ENCODE measurements at places on chromosomes 7 and 10.

- no peak for DNase-seq
Measured at GRCh38 chr10:117168729-117169128, 28.6 kb upstream of the KCNK18 start.

DNA sequence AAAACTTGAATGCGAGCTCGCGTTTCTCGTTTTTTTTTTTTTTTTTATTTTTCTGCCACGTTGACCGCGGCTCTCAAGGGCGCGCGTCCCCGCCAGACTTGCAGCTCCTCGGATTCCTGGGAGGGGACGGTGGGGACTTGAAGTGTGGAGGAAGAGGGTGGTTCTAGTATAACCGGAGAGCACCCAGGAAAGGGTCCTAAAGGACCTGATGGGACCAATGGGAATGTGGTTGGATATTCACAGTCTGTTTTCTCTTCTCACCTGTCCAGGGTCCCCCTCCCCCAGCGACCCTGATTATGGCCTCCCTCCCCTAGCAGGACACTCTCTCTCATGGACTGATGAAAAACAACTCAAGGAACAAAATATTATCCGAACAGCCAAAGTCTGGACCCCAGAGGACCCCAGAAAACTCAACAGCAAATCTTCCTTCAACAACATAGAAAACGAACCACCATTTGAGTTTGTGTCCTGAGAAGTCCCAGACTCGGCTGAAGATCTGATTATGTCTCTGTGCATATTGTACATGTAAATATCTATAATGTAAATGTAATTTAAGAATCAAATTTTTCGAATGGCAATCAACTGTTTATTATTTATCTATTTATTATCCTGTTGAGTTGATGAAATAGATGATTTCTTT, 1.4 kb downstream of the PTF1A start:
- DNase-seq, result no peak

- no peak for DNase-seq
Measured at GRCh38 chr7:106239406-106239805, 45.4 kb downstream of the NAMPT start.

DNA sequence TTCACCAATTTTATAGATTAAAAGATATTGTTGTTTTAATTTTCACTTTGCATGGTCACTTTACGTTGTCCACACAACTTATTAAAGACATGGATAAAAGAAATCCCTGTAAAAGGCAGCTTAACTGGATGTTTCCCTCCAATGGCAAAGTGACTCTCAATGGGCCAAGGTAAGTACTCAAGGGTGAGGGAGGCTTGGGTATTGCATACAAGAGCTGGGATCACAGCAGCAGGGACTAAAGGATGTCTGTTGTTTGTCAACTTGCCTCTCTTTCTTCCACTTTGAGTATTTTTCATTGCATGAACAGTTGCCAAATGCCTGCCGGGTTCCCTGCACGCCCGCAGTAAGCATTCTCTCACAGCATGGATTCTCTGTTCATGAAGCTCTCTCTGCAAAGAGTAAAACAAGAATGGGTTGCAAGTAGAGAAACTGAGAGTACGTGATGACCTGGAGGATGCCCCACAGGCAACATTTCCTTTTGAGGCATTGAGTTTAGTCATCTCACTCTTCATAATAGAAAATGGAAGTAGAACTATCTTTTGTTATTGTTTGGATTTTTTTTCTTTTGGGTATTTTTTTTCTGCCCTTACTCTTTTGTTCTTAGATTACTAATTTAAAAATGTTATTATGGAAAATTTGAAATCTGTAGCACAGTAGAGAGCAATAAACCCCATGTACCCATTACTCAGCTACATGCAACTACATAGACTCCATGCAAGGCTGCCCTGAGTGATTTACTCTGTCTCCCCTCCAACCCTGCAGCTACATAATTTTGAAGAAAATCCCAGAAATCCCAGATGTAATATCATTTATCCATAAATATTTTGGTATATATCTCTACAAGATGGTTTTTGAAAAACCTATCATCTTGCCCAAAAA, 26.3 kb downstream of the GPR141 start:
- DNase-seq, result no peak

DNA sequence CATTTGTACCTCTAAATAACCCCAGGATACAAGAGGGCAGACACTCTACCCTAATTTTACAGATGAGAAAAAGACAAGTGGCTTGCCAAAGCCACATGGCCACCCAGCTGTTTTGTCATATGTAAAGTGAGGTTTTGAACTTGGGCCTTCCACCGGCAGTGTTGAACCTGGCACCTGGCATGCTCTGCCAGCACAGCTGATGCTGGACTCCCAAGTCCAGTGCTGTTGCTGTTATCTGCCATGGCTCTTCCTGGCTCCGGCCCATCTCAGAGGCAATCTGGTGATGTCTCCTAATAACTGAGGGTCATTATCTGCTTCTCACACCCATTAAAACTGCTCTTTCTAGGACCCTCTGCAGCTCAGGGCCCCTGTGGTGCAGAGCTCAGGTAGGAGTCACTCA, 25.0 kb downstream of the BCCIP start:
- DNase-seq, result no peak

DNA sequence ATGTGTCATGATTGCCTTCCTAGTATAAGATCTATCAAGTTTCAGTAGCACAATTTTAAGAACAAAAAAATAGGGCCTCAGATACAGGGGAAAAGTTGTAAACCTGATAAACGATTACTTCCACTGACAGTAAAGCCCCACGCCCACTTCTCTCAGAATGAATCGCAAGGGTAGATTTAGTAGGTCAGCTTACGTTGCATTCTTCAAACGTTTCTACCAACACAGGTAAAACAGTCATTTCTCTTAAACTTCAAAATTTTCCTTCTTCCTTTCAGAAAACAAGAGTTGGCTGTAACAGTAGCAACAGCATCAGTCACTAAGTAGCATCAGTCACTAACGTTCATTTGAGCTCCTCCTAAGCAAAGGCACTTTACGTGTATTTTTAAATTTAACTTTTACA, 221.5 kb downstream of the ADAM12 start:
- DNase-seq, result no peak

DNA sequence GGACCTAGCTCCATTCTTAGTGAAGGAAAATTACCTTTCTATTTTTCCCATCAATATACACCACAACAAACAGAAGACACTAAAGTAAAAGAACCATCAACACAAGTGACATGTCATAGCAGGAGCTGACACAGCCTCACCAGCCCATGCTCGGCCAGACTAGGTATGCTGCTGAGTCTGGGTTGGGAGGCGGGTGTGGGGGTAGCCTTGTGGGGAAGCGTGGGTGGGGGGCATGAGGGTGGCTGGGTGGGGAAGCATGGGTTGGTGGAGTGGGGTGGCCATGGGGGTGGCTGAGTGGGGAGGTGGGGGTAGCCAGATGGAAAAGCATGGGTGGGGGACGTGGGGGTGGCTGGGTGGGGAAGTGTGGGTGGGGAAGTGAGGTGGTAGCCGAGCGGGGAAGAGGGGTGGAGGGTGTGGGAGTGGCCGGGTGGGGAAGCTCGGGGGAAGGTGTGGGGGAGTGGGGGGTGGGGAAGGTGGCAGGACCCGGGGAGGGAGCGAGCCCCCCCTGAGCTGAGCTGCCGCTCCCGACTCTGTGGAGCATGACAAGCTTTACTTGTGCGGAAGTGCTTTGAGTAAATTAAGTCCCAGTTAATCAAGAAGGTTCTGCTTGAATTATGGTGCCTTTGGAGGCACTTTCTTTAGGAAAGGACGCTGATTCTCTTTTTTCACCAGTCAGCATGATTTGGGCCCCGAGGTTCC, 294.6 kb upstream of the ZNF32 start:
- no peak for DNase-seq

GRCh38 chr10:123069246-123069986, 60.6 kb downstream of the ACADSB start:
- DNase-seq, result no peak

DNA sequence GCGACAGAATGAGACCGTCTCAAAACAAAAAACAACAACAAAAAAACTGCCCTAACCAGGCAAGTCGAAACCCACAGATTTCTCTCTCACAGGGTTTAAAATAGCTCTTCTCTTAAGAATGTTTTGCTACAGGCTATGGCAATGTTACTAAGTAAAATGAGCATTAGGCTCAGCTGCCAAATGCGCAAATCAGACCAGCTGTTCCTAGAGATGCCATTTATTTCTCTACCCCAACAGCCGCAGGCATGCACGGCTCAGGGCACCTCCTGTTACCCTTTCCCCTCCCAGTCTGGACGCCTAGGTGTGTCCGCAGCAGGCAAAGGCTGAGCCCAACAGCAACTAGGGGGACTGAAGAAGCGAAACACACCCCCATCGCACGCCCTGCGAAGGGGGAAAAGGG, 168.3 kb upstream of the MBL2 start:
- DNase-seq, result no peak

- no peak for DNase-seq
Measured at GRCh38 chr7:5476001-5476400, 52.4 kb upstream of the TNRC18 start.

DNA sequence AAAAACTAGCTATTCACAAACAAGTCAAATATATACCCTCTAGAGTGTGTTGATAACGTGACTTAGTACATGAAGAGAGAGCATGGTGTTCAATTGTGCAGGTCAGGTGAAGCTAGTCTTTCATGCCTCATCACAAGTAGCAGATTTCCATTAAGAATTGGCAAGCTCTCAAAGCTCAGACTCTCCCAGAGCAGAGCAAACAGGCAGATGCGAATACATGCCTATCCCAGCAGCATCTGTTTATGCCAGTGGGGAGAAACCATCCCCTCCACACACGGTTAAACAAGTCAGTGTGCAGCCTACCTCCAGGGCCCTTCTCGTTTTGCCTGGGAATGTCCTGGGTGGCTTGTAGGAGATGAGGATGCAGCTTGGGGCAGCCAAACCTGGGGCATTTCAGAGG, 532.5 kb upstream of the C7orf33 start:
- DNase-seq, result no peak
